DMS 273 treated with DMSO at 0.1 percent for 48 hours (cell line): ENCODE measurements at places on chromosomes 12 and 14.
A peak's percentile ranks its signal among the peaks of the same experiment; 100 is the strongest.

DNA sequence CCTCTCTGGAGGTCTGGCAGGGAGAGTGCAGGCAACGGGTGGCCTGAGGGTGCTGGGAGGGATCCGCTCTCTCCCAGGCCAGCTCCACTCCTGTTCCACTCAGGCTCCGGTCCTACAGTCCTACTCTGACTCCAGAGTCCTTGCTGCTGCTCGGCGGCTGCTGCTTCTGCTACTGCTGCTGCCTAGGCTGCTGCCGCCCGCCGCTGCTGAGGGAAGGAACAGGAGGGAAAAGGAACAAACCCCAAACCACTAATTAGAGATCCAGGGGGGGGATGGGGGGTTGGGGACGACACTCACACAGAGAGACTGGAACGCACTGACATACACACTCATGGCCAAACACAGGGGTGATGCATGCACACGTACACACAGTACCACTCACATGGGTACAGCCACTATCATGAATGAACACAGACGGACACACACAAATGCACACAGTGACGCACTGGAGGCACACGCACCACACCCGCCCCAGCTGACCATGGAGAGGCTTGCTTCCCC, at the start of gene SP7:
SP7 (minus strand) TSS at position 174 of the 501 bp plus-strand sequence. CDS start 708 bp downstream, outside the sequence.
- DNase-seq = no peak

- DNase-seq = no peak
Measured at GRCh38 chr12:93176165-93176564, 201.6 kb upstream of the NUDT4 start.

DNA sequence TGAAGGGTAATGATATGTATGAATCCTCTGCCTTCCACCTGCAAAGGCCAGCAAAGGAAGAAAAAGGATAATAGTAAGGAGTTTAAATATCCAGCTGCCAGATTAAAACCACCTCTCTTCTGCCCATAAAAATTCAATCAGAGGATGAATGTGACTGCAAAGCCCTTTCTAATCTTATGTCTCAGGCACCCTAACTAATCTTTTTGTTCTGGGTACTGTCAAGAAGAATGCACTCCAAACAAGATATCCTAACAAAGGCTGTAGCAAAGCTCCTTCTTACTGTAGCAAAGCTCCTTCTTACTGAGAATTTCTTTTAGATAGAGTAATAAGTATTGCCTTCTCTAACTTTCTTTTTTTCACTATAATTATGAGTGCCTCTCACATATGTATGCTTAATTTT, 91.8 kb downstream of the ST8SIA1 start:
- no peak for DNase-seq

DNA sequence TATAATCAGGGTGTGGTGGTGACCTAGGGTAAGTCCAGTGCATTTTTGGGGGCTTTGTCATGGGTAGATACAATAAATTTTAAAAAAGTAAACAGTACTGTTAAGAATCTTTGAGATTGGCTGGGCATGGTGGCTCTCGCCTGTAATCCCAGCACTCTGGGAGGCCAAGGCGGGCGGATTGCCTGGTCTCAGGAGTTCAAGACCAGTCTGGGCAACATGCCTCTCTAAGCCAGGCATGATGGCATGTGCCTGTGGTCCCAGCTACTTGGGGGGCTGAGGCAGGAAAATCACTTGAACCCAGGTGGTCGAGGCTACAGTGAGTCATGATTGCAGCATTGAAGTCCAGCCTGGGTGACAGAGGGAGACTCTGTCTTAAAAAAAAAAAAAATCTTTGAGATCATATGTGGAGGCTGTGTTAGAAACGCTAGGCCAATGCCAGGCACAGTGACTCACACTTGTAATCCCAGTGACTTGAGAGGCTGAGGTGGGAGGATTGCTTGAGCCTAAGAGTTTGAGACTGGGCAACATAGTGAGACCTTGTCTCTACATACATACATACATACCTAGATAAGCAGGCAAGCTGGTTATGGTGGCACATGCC, 67.7 kb downstream of the PRKCH start:
- DNase-seq = no peak

GRCh38 chr12:27999970-28000369, 27.4 kb upstream of the PTHLH start:
- DNase-seq = no peak

GRCh38 chr12:96995861-96996260, 88.8 kb downstream of the NEDD1 start:
- DNase-seq = no peak

DNA sequence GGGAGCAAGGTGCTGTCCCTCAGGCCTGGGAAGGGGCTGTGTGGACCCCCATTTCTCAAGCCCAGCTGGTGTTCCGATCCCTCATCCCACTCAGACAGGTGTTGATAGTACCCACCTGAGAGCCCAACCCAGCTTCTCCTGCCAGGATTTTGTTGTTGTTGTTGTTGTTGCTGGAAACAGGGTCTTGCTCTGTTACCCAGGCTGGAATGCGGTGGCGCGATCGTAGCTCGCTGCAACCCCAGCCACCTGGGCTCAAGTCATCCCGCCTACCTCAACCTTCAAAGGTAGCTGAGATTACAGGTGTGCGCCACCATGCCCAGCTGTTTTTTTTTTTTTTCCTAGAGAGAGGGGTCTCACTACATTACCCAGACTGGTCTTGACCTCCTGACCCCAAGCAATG, 209.9 kb downstream of the PHETA1 start:
- DNase-seq = no peak

- no peak for DNase-seq
Measured at GRCh38 chr14:58712357-58712756, 74.6 kb downstream of the DACT1 start.

GRCh38 chr14:67533754-67534085, 630 bp downstream of the PLEKHH1 start:
- DNase-seq = no peak

DNA sequence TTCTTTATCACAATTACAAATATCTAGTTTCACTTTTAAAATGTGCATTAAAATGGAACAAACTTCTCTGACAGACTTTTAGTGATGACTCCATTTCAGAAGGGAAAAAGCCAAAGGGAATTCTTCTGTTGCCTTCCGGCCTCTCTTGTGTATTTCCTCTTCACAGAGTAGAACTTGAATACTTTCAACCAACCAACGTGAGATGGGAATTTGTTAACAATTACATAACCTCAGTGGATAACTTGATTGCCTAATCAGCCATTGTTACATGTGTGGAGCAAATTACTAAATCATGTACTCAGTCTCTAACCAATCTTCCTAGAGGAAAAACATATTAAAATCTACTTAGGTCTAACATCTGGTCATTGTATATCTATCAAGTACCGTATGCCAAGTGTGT, 291.1 kb downstream of the SYT1 start:
- no peak for DNase-seq

DNA sequence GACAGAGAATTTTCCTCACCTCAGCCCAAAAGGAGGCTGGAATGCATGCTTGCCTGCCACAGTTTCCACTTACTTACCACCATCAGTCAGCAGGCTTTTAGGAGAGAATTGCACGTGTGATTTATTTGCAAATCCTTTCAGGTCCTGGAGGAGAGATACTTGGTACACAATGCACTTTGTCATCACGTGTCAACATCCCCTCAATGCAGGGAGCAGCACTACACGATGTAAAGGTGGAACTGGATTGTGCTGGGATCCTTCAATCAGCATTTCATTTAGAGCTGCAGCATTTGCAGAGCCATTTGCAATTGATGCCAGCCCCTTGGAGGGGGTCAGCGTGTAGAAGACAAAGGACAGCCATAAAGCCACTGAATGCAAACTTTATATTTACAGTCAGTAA, 218.1 kb downstream of the GLT1D1 start:
- no peak for DNase-seq

GRCh38 chr12:65537978-65538377, 259.5 kb downstream of the MSRB3 start:
- no peak for DNase-seq

GRCh38 chr12:53623548-53624385, 2.4 kb downstream of the ATF7 start:
- DNase-seq = peak; percentile 46

DNA sequence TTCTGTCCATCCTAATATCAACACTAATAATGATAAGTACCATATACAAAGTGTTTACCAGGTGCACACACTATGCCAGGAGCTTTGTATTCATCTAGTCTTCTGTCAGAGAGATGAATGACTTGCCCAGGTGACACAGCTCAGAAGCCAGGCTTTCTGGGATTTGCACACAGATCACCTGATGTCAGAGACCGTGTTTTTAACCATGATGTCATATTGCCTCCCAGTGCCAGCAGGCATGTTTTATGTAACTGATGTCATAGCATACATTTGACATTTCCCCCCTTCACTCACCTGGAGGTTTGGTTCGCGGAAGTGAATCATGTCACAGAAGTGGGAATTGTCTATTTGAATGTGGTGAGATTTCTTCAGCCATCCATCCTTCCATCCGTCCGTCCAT, 5.7 kb downstream of the WSCD2 start:
- DNase-seq = no peak

- DNase-seq = no peak
Measured at GRCh38 chr14:101817501-101818001, 56.0 kb downstream of the PPP2R5C start.

GRCh38 chr14:61064210-61064609, 83.2 kb downstream of the SLC38A6 start:
- peak; percentile 7 for DNase-seq

DNA sequence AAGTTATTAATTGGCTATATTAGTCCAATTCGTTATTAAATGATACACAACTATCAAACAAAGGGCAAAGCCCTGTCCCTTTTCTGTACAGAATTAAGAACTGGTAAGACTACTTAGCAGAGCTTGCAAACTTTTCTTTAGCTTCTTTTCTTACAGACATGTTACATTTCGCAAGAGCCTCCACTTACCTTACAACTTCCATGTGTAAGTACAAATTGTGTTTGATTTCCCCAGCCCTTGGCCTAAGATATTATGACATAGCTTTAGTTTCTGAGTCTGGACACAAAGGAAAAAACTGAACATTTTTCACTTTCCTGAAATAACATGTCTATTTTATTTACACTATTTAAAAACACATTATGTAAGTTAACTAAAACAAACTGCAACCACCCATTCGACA, 1.7 kb downstream of the ATF7 start:
- DNase-seq = no peak

DNA sequence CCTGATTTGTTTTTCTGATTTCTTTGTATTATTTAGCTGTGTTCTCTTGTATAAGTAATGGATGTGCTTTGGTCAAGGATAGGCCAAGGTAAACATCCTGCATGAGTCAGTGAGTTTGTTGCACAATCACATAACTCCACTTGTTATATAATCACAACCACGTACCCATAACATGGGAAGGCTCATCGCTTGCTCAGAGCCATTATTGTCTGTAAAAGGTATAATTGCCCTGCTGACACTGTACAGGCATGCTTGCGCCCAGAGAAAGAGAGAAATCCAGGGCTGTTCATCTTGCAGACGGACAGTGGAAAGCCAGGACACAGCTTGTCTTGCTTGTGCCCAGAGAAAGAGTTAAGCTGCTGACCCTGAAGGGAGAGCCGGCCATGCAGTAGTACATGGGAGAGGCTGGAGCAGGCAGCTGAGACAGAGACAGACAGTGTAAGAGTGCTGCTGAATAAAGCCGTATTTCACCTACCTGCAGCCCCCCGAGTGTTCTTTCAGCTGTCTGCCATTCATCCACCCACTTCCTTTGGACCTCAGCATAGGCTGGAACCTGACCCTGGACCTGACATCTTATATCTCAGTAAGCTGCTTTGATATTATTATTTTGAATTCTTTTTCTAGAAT, 174.7 kb upstream of the DAAM1 start:
- DNase-seq = no peak

GRCh38 chr12:89700191-89700810, 8.3 kb downstream of the ATP2B1 start:
- DNase-seq = no peak

- DNase-seq = no peak
Measured at GRCh38 chr12:10540776-10541205, 35.1 kb downstream of the EIF2S3B start.

- no peak for DNase-seq
Measured at GRCh38 chr12:49014547-49014946, 4.0 kb downstream of the PRKAG1 start.

DNA sequence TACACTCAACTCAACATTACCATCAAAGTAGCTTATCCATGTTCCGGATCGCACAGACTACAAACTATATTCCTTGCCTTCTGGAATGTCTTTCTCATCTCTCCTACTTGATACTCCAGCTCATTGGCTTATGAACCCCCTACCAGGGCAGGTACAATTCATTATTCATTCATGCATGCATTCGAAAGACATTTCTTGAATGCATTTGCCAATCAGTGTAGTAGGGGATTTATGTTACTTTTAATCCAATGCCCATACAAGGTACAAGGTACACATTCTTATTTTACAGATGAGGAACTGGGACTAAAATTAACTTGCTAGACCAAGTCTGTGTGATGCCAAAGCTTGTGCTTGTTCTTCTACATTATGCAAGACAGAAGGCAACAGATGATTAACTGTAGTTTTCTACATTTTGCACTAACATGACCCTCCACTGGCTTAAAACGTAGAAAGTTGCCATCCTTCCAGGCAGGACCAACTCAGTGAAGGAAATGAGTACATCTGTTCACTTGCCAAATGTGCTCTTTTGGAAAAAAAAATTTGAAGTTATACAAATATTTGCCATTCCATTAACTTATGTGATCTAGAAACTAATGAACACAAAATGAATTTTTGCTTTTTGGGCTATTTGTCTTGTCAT, 53.8 kb upstream of the KCNJ8 start:
- DNase-seq = no peak

GRCh38 chr12:116427200-116427930, 131.8 kb upstream of the MAP1LC3B2 start:
- DNase-seq = no peak

DNA sequence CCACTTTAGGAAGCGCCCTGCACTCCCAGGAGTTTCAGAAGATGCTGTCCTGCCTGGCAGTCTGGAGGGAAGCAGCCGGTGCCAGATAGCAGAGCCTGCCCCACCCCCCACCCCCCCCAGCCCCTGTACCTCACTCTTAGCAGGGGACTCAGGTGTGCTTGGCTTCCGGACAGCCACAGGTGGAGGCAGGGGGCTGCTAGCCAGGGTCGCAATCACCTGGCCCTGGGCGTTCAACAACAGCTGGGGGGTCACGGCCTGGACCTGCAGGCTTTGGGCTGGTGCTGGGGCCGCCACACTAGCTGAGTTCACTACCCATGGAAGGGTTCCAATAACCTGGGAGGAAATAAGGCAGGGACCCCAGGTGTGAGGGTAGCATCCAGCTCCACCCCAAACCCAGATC, 22.0 kb downstream of the POU6F1 start:
- DNase-seq = no peak
